ENCODE measurements at places on chromosomes 16 and 17. TPM values are rescaled to one million over a fixed set of nuclear protein-coding genes. Genes with fewer than 3 reads are reported as not detected.

Gene KRTAP3-1
- not detected for total RNA-seq

DNA sequence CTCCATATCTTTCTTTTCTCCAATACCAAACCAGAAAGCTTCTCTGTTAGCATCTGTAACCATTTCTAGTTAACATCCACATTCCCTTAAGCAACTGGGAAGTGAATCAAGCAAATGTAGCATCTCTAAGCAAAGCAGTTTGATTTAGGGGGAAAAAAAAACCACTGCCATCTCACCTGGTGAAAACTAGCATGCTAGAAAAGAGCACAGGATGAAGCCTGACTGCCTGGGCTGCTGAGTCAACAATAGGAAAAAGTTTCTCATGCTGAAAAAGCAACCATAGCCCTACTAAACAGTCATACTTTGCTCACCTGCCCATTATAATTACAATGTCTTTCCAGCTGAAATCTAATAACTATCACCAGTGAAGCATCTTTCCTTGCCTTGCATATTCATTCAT is 139.3 kb downstream of the ANKFN1 start:
- peak; percentile 20 for DNase-seq

Gene BEAN1
- not detected for total RNA-seq

DNA sequence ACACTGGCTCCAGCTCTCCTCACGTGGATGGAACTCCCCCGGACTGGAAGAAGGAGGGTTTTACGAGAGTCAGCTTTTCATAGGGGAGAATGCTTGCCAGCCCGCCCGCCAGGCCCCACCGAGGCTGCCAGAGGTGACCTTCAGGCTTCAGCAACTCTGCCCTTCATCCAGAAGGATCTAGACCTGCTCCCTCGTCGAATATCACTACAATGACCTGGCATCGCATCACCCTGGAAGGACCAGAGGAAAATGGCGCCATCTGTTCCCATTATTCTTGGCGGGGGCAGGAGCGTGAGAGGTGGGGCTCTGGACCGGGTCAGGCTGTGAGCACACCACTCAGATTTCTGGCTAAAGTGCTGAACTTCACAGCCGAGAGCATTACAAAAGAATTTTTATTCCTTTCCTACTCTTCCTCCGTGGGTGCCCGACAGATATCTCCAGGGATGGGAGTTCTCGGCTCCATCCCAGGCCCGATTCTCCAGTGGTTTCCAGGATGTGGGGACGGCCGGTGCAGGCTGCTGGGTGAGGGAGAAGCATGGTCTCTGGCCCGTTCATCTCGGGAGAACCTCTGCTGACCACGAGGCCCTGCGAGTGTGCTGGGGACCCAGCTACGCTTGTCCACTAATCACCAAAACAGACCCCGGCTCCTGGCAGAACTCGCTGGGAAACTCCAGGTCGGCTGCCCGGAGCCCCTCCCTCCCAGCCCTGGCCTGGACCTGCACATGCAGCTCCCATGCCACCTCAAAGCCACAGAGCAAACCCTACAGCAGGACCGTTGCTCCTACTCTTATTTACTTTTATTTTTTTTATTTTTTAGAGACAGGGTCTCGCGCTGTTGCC is 36.8 kb upstream of the ZNF469 start:
- no peak for DNase-seq

Gene USH1G
- total RNA-seq: not detected

- DNase-seq: no peak
Measured at GRCh38 chr16:30335598-30336474, 19.3 kb downstream of the CD2BP2 start.

- no peak for DNase-seq
Measured at GRCh38 chr17:68511254-68511670, 968 bp upstream of the PRKAR1A start.

Measured in lung microvascular endothelial cell (primary cell).